Stimulated activated naive CD8-positive, alpha-beta T cell treated with anti-CD3 and anti-CD28 coated beads, Interleukin-15, Interleukin-2, amounts not matched to agents 100 U/mL and 50 U/mL, for 24 hours (primary cell): ENCODE measurements at places on chromosomes 13 and 19.

- peak; percentile 45 for DNase-seq
Observed at GRCh38 chr19:45613926-45614725, 12.1 kb upstream of the GPR4 start.

DNA sequence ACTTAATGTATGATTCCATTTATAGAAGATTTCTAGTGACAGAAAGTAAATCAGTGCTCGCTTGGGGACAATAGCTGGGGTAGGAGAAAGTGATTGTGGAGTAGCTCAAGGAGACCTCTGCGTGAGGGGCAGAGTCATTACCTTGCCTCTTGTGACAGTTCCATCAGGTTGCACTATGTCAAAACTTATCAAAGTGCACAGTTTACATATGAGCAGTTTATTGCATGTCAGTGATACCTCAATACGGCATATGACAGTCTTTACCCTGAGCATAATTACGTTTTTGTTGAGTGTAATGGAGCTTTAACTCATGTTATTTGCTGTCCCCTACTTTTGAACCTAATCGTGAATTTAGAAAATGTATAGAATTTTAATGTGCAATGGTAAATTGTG is 15.0 kb downstream of the ARHGEF7 start:
- no peak for DNase-seq

GRCh38 chr13:59450229-59450628 is 713.5 kb downstream of the DIAPH3 start:
- no peak for DNase-seq

DNA sequence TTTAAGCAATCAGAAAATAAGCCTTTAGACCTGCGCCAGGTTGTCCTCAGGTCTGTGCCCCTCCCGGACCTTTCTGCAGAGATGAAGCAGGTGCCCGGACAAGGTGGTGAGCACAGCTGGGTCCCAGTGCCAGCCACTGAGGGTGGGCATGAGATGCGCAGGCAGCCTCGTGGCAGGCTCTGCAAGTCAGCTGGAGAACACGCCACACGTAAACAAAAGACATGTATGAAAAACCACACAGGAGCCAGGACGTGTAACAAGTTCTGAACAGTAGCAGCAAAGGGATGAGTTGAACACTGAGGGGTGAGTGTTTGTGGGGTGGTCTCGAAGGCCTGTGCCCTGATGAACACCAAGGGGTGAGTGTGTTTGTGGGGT is 68.8 kb upstream of the MCF2L start:
- no peak for DNase-seq

DNA sequence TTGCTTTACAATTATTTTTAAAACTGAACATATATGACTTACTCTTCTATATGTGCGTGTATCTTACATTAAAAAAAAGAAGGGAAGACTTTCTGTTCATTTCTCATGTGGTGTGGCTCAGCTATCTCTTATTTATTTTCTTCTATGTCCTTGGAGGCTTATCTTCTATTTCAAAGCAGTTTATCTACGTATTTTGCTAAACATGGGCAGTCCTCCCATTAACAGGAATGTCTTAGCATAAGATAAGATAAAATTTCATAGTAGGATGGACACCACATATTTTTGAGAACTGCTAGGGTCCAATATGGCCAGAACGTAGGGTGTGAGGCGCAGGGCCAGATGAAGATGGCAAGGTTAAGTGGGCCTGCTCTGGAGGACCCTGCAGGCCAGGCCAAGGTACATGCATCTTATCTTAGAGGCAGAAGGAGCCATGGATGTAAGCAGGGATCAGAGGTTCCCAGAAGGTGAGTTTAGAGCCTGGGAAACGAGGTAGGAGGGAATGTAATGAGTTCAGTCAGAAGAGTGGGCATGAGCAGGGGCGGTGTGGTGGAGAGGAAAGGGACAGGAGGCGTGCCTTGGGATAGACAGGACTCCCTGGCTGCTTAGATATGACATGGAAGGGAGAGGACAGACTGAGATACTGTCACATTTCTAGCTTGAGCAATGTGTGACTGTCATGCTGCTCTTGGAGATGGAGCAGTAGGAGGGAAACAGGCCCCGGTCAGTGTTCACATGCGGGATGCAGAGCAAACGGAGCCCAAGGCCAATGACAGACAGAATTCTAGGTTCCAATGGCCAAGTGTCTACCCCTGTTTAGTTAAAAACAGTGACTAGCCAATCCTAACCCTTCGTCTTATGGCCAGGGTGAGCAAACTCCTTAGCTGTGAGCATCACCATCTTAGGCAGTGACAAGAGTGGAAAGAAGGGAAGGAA is 68.6 kb upstream of the MEDAG start:
- no peak for DNase-seq

DNA sequence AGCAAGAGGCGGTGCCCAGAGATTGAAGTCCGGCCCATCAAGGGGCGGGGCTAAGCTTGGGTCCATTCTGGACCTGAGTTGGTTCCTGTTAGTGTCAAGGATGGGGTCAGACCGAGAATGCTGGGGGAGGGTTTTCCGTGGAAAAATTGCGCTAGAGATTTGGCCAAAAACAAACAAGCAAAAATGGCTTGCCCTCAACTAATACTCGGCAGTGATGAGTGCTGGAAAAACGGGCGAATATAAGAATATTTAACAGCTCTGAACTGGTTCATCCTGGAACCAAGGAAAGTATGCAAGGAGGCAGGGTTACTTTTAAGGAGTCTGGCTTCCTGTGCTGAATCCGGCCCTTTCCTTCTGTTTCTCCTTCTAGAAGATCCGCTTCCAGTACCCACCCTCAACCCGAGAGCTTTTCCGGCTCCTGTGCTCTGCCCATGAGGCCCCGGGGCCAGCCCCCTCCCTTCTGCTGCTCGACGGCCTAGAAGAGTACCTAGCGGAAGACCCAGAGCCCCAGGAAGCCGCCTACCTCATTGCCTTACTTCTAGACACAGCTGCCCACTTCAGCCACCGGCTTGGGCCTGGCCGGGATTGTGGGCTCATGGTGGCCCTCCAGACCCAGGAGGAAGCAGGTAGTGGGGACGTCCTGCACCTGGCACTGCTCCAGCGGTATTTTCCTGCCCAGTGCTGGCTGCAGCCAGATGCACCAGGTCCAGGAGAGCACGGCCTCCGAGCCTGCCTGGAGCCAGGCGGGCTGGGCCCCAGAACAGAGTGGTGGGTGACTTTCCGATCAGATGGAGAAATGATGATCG is 880 bp downstream of the SWSAP1 start:
- DNase-seq, result peak; percentile 73
